ENCODE measurements at places on chromosomes 6 and 20.
A peak's percentile ranks its signal among the peaks of the same experiment; 100 is the strongest.

DNA sequence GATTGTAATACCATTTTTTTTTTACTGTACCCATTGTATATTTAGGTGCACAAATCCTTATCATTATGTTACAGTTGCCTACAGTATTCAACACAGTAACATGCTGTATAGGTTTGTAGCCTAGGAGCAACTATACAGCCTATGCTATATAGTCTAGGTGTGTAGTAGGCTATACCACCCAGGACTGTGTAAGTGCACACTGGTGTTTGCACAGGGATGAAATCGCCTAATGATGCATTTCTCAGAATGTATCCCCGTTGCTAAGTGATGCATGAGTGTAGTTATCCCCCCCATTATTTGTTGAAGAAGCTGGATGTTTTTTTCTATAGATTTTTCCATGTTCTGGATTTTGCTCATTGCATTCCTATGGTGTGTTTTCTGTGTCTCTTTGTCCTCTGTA is 12.9 kb downstream of the RALY start:
- no peak for DNase-seq

DNA sequence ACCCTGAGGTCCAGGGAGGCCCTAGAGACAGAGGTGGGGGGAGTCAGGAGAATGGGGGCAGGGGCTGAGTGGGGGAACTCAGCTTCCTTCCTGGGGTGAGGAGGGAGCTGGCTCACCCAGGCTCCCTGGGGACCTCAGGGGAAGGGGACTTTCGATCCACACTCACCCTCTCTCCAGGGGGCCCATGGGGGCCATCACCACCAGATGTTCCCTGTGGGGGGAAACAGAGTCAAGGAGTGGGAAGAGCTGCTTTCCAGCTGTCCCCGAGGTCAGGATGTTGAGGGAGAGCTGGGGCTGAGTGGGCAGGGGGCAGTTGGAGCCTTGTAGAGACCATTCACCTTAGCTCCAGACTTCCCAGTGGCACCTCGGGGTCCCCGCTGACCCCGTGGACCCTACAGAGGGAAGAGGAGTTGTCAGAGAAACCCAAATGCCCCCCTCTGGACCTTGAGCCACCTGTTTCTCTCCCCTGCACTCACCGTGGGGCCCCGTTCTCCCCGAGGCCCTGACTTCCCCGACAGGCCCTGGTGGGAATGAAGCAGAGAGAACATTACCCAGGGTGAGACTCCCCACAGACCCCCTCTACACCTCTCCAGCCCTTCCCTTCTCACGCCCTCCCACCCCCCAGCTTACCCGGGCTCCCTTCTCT is 18.6 kb downstream of the COL11A2 start:
- DNase-seq, result no peak

GRCh38 chr20:58389968-58390658 is 1.1 kb downstream of the VAPB start:
- no peak for DNase-seq

- DNase-seq, result no peak
Observed at GRCh38 chr6:12522347-12522746, 194.2 kb upstream of the PHACTR1 start.

- DNase-seq, result peak; percentile 73
Observed at GRCh38 chr6:75210885-75211739, 5.3 kb upstream of the COL12A1 start.

- peak; percentile 63 for DNase-seq
Observed at GRCh38 chr6:88780714-88781389, 182.6 kb downstream of the RNGTT start.

DNA sequence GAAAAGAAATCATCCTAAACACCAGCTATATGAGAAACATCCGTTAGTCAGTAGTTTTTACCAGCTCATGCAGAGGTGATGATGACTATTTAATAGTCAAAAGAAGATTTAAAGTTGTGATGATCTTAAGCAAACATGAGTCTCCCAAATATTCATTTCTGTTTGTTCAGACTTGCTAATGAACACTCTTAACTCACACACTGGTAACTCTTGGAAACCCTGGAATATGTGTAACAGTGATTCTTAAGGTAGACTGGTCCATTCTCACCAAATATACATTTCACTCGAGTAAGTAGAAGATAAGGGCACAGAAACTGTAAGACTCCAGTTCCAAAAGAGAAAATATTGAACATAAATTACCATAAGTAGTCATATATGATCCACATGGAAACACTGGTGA is 29.1 kb downstream of the RSPO3 start:
- DNase-seq, result no peak

DNA sequence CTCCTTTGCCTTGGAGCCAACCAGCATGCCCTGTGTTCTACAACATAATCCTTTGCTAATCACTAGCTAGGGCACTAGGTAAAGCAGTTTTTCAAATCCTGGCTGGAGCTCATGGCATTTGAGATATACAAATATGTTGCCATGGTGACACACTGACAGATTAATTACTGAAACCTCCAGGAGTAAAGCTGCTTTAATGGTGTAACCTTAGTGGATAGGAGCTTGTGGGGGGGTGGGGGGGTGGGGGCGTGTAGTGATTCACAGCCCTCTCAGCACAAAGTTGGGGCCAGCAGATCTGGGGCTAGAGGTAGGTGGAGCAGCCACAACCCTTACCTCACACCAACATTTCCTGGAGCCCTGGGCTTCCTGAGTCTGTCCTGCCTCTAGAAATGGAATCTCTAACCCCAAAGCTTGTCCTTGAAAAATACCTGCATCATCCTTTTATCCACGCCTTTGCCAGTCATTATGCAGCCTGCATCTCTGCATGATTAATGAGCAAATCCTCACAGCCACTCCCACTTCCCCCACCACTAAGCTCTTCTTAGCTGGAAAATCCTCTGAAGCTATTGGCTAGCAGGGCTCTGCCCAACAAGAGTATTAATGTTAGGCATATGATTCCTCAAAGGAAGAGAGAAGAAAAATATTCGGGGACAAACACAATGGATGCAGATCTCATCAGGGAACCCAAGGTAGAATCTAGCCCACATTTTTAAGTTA is 84.5 kb upstream of the PRND start:
- no peak for DNase-seq

DNA sequence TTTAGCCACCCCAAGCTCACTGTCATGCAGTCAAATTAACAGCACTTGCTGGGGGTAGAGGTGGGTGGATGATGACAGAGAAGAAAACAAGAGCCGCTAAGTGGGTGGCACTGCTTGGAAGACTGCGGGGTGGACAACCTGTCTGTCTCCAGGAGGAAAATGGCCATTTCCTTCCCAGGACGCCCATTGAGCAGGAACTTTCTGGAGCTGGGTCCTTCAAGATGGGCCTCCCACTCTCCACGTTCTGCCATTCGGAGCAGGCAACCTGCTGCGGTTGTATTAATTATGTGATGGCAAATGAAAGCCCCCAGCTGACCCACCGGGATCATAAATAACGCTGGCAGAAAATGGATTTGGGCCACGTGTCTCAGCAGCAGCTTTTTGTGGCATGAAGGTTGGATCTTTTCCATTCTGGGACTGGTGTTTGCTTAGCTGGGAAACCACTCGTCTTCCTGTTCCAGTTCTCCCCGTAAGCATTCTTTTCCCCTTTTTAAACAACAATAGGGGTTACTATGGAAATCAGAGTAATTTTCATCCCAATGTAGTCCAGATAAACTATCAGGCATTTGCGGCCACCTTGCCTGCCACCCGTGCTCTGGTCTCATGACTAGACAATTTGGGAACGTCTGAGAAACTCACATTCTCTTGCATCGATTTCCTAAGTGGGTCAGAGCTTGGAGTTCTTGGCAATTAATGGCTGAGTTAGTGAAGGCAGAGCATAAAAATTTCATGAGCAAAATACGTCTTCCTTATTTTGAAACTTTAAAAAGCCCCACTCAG is 215.5 kb downstream of the ANKRD60 start:
- no peak for DNase-seq

DNA sequence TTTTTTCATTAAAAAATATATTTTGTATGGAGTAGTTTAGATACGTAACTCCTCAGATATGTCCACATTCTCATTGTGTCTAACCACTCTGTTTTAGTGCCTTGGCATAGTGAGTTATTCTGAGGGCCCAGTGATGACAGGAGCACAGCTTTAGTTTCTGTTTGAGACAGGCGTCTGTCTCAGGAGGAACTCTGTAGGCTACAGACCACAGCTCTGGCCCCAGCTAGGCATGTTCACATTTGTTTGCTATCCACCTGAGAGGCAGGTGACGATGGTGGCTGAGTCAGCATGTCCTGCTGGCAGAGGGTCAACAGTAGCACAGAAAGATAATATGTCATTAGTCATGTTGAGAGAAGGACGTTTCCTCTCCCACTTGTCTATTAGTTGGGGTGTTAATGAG is 16.3 kb downstream of the LRRC1 start:
- DNase-seq, result no peak

DNA sequence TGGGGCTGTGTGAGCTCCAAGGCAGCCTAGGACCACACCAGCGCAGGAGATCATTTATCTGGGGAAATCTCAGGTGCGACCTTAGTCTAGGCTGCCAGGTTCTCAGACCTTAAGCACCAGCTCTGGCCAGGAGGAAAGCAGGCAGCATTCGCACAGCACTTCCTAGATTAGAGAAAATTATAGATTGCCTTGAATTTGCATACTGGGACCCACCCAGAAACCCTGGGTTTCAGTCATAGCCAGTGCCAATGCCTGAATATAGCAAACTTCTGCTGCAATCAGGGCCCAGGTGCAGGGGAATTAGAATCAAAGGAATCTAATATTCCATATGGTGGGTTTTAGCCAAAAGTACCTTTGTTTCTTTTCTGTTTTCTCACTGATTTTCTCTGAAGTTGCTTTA is 204.3 kb upstream of the CST7 start:
- no peak for DNase-seq

DNA sequence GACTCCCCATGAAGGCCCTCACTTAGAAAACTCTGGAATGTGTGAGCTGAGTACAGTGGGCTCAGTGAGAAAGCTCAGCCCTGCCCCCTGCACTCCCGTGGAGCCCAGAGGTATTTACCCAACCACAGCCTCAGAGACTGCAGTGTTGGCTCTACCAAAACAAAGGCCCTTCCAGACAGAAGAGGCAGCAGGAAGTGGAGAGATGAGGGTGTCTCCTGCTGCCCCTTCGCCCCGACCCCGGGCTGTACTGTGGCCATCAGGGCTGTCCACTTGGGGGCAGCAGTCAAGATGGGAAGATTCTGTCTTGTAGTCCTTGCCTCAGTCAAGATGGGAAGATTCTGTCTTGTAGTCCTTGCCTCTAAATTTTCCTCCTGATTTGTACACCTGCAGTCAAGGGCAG is 341.3 kb downstream of the TAF4 start:
- no peak for DNase-seq

DNA sequence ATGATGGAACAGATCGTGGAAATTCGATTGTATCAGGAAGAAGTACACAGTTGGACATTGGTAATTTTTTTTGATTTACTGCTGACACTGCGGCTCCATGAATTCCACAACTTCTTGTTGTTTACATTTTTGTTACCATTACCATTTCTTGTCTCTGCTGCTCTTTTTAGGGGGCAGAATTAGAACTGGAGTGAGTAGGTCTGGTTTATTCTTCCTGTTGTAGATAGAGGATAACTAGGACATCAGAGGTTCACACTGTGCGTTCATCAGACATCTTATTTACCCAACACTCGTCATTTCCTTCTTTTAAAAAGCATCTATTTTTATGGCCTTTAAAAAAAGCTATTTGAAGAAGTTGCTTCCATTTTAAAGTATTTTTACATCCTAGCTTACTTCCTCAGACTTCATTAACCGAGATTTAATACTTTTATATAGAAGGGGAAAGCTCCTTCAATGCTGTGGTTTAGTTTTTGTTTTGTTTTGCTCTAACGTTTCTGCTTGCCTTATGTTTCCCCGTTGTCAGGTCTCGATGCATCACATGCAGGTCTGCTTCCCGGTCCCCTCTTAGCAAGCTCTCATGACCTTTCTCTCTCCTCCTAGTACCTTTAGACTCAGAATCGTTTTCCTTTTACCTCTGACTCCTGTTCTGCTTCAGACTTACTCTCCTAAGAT is 139.1 kb downstream of the ARID1B start:
- DNase-seq, result no peak

DNA sequence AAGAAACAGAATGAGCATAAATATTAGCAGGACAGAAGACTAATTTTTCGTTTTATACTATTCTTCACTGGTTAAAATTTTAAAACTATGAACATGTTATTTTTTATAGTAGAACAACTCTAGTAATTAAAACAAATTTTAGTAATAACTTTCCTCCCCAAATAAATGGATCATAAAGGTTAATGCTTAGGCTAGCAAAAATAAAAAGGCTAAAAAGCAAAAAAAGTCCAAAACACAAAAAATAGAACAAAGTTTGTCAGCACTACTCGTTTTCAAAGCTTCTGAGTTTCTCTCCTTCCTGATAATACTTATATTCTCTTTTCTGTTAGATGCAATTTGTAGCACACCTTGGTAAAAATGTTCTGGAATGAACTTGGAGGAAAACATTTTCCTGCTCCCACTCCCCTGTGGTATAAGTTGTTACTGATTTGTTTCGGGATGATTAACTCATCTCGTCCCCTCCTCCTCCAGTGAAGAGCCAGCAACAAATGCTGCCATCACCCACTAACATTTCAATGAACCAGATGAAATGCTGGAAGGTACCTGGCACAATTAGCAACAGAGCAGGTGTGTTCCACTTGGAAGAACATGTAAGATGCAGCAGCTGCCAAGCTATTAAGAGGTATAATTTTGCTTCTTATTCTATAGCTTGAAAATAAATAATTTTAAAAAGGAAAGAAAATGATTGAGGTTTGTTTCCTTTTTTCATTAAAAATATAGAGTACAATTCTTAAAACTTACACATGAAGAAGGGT is 130.5 kb downstream of the MYB start:
- peak; percentile 80 for DNase-seq

- no peak for DNase-seq
Observed at GRCh38 chr20:2984956-2985661, 58.3 kb upstream of the GNRH2 start.

DNA sequence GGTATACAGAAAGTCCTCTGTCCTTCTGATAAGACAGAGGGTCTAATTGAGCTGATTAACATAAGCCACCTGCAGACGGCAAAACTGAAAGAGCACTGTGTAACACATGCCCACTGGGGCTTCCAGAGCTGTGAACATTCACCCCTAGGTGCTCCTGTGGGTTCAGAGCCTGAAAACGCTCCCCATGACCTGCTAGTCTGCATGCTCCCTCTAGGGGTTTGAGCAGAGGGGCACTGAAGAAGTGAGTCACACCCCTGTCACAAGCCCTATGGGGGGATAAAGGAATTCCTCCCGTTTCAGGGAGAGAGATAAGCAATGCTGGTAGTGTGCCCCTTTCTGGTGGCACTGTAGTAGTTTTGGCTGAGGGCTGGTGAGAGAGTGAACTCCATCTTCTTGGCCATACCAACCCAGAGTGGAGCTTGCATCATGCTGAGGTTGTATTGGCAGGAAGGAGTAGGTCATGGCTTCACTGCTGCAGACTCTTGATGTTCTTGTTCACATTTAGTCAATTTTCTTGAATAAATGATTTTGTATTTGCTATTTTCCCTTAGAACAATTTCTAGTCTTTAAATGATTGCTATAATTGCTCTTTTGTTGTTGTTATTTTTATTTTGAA is 637.5 kb upstream of the MAN1A1 start:
- DNase-seq, result no peak

All from NCI-H2171 (cell line).